Erythroblast (primary cell): ENCODE measurements at places on chromosomes 7 and 10.
A peak's percentile ranks its signal among the peaks of the same experiment; 100 is the strongest.

DNA sequence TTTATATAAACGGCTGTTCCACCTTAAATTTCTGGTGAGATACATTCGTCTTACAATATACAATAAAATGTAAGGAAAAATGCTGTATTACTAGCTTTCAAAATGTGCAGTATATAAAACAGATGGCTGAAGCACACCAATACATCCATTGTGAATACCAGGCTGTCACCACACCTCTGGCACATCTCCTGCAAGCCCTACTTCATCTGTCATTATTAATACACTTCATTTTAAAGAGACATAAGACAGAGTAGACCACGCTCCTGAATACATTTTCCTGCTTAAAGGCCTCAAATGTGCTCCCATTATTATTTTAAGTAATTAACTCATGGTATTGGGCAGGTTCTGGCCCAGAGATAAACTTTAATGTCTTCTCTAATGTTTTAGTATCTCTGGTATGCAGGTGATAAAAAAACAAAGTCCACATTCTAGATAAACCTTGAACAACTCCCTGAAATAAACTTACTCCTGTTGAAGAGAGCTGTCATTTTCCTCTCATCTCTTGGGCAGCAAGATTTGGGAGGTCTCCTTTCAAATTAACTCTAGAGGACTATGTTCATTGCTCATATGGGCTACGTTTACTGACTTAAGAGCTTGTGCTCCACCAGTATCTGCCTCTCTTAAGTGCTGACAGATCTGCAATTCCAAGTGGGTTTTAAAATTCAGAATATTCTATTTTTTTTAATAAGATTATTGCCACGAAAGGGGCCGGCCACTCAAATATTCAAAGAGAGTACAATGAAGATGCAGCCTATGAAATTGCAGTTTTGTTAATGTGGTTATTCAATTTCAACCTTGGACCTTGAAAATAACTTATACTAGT lies 396.5 kb upstream of the SEMA3D start:
- DNase-seq: no peak

GRCh38 chr10:110872984-110873923 lies 1.5 kb downstream of the PDCD4 start:
- peak; percentile 76 for DNase-seq

- DNase-seq: peak; percentile 81
Measured at GRCh38 chr10:132685101-132685891, 100.7 kb downstream of the NKX6-2 start.

- peak; percentile 29 for DNase-seq
Measured at GRCh38 chr7:127629268-127629854, 11.4 kb upstream of the PAX4 start.

GRCh38 chr10:2870654-2871053 lies 196.7 kb upstream of the PFKP start:
- DNase-seq: no peak

- peak; percentile 28 for DNase-seq
Measured at GRCh38 chr7:150787321-150788281, 12.6 kb downstream of the TMEM176B start.

- no peak for DNase-seq
Measured at GRCh38 chr7:3233301-3233700, 67.8 kb upstream of the SDK1 start.

- DNase-seq: no peak
Measured at GRCh38 chr7:101804967-101805366, 12.5 kb upstream of the CUX1 start.
